Progenitor cell of endocrine pancreas (in vitro differentiated cells): ENCODE measurements at places on chromosomes 7 and 10.

GRCh38 chr10:84012431-84012830 is 126.9 kb upstream of the GHITM start:
- DNase-seq: no peak

GRCh38 chr10:49287689-49288340 is 11.2 kb upstream of the C10orf71 start:
- DNase-seq: no peak

- no peak for DNase-seq
These were observed 70.9 kb upstream of the CCDC71L start for GRCh38 chr7:106731646-106732444.

- DNase-seq: no peak
These were observed 330.1 kb upstream of the MGMT start for GRCh38 chr10:129136951-129137350.

DNA sequence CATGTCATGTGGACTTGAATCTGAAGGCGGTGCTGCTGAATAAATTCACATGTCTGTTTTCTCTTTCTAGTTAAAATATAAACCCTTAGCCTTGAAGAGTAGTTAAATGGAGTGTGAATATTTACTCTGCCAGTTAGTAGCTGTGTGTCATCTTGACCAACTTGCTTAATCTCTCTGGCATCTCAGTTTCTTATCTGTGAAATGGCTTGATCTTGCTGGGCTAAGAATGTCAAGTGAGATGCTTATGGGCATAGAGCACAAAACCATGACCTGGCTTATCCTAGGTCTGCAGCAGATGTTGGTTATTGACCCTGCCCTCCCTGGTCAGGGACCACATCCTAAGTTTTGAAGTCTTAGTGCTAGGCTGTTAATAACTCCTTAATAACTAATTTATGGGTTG is 16.6 kb downstream of the ARID5B start:
- DNase-seq: no peak

GRCh38 chr7:26477381-26477990 is 185.8 kb downstream of the SNX10 start:
- DNase-seq: no peak

GRCh38 chr7:1611708-1612241 is 41.9 kb upstream of the PSMG3 start:
- DNase-seq: no peak

DNA sequence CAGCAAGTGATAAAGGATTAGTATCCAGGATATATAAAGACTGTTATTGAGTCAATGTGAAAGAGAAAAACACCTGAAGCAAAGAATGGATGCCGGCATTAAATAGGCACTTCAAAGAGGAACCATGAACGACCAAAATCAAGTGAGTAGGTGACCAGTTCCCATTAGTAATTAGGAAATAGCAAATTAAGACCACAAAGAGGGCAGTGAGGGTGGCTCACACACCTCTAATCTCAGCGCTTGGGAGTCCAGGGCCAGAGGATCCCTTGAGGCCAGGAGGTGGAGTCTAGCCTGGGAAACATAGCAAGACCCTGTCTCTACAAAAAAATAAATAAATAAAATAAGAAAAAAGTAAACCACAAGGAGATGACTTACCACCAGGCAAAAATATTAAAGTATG is 1.5 kb upstream of the ANTXRL start:
- DNase-seq: no peak

GRCh38 chr10:90560331-90560730 is 297.5 kb downstream of the HTR7 start:
- no peak for DNase-seq

- DNase-seq: no peak
These were observed 36.0 kb downstream of the PRKAR2B start for GRCh38 chr7:107080533-107080932.

GRCh38 chr7:378041-378420 is 88.1 kb downstream of the FOXL3 start:
- DNase-seq: no peak

GRCh38 chr7:42151309-42151708 is 85.7 kb downstream of the GLI3 start:
- DNase-seq: no peak

GRCh38 chr7:24227603-24228359 is 56.2 kb upstream of the NPY start:
- DNase-seq: no peak

GRCh38 chr10:71587941-71588573 is 131.5 kb downstream of the C10orf105 start:
- DNase-seq: no peak

DNA sequence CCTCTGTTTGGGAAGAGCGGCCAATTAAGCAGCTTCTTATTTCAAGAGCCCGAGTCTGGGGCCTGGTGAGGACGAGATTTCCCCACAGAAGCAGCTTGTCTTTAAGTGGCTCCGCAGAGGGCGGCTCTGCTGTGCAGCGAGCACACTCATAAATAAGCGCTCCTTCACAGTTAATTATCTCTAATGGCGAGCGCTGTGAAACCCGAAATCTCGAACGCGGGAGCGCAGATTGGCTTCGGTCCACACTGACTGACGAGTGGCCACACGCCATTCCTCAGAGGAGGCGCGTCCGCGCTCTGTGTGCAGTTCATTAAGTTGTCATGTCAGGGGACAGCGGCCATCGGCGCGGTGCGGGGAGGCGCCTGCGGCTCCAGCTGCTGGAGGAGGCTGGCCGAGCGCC is 560.9 kb downstream of the DNAJB6 start:
- no peak for DNase-seq

DNA sequence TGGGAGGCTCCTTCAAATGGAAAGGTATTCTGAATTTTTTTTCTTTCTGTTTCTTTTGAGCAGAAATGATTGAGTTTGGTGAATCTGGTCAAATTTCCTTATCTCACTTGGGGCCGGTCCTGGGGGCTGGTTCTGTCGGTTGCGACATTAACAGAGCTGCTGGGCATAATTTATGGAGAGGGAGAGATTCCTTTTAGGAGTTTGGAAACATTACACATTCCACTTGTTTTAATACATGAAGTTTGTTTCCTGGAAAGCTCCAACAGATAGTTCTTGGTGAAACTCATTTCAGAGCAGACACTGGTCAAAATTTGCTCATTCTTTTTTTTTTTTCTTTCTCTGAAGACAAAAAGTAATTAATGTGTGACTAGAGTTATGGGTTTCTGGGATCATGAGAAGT is 129.9 kb downstream of the ABCA13 start:
- DNase-seq: no peak

DNA sequence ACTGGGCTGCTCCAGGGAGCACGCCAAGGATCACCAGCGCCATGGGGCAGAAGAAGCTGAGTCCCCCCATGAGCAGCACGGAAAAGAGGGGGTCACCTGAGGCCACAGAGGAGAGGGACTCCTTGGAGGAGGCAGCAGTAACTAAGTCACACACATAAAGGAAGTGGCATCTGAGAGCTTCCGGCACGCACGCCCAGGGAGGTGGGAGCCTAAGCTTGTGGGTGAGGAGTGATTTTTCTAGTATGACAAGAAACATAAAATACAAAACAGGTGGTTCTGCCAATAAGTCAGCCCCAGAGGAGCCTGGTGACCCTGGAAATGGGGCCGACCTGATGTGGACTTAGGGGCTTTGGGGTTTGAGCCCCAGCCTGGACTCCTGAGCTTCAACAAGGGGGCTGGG is 60.8 kb downstream of the CARD11 start:
- DNase-seq: no peak

DNA sequence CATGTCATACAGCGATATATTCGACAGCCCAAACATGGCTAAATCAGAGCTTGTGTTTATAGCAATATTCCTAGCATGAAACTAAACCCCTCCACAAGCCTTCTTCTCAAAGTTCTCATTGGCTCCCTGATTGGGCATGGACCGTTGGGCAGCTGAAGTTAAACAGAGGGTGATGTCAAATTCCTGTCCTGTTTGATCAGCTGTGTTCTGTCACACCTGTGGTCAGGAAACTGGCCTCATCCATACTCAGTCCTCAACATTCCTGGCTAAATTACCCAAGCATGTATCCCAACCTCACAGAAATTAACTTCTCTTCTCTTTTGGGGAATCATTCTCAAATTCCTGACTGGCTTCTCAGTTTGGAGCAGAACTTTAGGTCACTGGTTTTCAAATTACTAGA is 107.9 kb downstream of the ODAD2 start:
- DNase-seq: no peak

DNA sequence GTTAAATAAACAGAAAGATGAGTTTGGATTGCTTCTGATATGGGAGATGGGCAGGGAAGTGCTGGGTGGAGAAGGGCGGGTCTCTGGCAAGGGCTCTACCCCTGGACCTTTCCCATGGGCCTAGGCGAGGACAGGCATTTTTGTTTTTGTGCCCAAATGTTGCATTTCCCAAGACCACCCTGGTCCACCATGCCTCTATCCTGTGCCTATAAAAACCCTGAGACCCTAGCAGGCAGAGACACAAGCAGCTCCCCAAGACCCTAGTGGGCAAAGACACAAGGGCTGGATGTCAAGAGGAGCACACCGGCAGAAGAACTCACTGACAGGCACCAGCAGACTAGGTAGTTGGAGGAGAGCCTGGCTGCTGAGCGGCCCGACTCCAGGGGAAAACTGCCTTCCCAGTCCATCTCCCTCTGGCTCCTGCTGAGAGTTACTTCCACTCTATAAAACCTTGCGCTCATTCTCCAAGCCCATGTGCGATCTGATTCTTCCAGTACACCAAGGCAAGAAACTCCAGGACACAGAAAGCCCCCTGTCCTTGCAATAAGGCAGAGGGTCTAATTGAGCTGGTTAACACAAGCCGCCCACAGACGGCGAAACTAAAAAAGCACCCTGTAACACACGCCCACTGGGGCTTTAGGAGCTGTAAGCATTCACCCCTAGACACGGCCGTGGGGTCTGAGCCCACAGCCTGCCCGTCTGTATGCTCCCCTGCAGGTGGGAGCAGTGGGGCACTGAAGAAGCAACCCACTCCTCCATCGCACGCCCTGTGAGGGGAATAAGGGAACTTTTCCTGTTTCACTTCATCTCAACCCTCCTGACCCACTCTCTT is 291.4 kb downstream of the PTPRN2 start:
- no peak for DNase-seq

GRCh38 chr10:133126431-133127290 is 33.4 kb upstream of the KNDC1 start:
- DNase-seq: no peak

- DNase-seq: no peak
These were observed 323.5 kb downstream of the PTPRN2 start for GRCh38 chr7:158263964-158264748.

GRCh38 chr10:44196008-44196320 is 188.9 kb downstream of the CXCL12 start:
- DNase-seq: no peak

GRCh38 chr7:129748356-129749109 is 137.0 kb downstream of the NRF1 start:
- no peak for DNase-seq

GRCh38 chr7:127900732-127901685 is 130.2 kb downstream of the LRRC4 start:
- DNase-seq: no peak

- no peak for DNase-seq
These were observed 774.2 kb downstream of the MAGI2 start for GRCh38 chr7:78679112-78679876.

GRCh38 chr7:33428415-33428814 is 299.1 kb downstream of the BBS9 start:
- no peak for DNase-seq

GRCh38 chr10:1120801-1121211 is 64.6 kb downstream of the WDR37 start:
- DNase-seq: no peak

- DNase-seq: no peak
These were observed 268.8 kb upstream of the MAGI2 start for GRCh38 chr7:79722217-79722616.

DNA sequence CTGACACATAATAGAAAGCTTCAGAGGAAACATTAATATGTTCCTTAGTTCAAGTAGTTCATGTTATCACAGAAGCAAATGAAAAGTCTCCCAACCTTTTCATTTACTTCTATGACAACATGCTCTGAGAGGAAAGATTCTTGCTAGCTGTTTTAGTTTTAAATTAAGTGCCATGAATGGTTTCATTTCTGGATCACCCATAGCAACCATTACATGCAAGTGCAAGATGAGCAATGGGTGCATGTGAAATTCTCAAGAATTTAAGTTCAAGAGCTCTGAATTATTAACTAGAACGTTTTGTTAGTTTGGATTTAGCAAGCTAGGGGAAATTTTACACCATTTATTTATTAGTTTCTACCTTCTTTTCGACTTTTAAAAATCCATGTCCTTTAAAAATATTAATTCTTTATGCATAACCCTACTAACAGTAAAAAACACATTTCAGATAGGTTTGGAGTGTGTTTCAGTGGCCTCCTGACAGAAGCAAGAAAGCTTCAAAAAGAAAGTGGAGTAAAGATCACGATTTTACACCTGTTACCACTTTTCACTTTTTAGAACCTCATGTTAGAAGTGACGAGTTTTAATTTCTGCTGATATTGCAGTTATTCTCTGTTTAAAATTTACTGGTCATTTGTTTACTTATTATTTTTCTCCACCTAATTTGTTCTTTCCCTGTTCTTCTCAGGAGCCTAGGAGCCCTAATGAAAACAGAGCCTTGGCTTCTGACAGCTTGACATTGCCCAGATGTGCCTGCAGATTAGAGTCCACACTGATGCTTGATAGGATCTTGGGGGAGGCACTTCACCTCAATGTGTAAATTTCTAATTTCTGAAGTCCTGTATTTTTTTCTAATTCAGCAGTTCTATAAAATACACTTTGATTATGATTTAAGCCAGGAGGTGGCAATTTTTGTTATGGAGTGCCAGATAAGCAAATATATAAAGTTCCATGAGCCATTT is 995.3 kb upstream of the PHF14 start:
- DNase-seq: no peak

- DNase-seq: no peak
These were observed 109.7 kb downstream of the ELMO1 start for GRCh38 chr7:37338966-37339365.

DNA sequence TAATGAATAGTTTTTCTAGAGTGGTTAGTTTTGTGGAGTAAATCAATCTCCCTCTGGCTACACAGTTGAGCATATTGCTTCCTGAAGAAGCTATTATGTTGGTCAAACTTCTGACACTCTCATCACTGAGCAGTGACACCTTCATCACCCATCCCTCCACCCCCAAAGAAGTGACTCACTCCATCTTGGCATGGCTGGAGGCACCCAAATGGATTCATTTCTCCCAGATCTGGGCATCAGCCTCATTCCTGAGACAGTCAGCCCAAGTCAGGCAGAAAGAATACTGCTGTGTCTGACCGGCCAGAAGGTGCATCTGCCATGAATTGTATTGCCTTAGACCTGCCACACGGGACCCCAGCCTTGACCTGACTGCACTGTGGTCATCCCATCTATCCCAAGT is 117.0 kb upstream of the HABP2 start:
- DNase-seq: no peak

- DNase-seq: no peak
These were observed 3.2 kb downstream of the PYROXD2 start for GRCh38 chr10:98411768-98412167.
